ENCODE measurements at places on chromosomes 3 and 15. TPM values are rescaled to one million over a fixed set of nuclear protein-coding genes. Genes with fewer than 3 reads are reported as not detected.

Gene PAQR9
- total RNA-seq = not detected

Gene FBXO40
- not detected for total RNA-seq

Gene AGBL1
- not detected for total RNA-seq

Gene HYKK
- total RNA-seq = 5.7 TPM

Gene CPLX3
- not detected for total RNA-seq

Gene GPR156
- not detected for total RNA-seq

Gene LACTB
- 11.7 TPM for total RNA-seq

Gene NANOGP8
- not detected for total RNA-seq

Gene CLRN1
- not detected for total RNA-seq

Gene RPL39L
- 3.6 TPM for total RNA-seq

Gene SI
- not detected for total RNA-seq

Gene CXCR6
- total RNA-seq = 9.6 TPM

Gene TIMP4
- total RNA-seq = not detected

Gene C3orf33
- 3.1 TPM for total RNA-seq

Gene ERICH6
- not detected for total RNA-seq

Gene AADAC
- not detected for total RNA-seq

Gene CPB1
- total RNA-seq = not detected

Gene KCNMB3
- 1.7 TPM for total RNA-seq

Gene KLF15
- total RNA-seq = 0.67 TPM
